CD4-positive, alpha-beta T cell treated with Interferon alpha-2 for 1 hour (primary cell): ENCODE measurements at places on chromosomes 13 and 19.
A peak's percentile ranks its signal among the peaks of the same experiment; 100 is the strongest.

- no peak for DNase-seq
These were observed 514 bp downstream of the PCID2 start for GRCh38 chr13:113207890-113208420.

- no peak for DNase-seq
These were observed 514.0 kb downstream of the KLF5 start for GRCh38 chr13:73572824-73573223.

DNA sequence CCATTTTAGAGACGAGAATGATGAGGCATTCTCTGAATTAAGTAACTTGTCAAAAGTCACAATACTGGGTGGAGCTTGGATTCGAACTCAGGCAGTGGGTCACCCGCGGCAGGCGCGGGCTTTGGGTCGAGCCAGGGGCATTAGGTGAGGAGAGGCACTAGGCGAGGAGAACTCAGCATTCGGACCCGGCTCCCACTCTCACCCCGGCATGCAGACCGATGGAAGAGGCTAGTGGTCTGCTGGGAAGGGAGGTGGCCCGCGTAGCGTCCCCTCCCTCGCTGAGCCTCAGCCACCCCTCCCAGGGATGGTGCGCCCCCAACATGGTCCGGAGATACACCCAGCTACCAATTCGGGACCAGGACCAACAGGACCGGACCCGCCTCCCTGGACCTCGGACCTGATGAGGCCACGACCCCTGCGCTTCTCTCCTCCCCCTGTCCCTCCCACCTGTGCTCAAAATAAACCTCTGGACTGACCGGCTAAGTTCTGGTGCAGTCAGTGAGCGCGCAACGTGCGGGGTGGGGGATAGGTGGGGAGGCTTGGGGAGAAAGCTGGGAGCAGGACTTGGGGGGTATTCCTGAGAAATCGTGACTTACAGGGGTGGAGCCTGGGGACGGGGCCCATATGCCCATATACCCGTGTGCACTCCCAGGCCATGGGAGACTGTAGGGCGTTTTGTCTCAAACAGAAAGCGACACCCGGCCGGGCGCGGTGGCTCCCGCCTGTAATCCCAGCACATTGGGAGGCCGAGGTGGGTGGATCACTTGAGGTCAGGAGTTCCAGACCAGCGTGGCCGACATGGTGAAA, 1.3 kb upstream of the SNAPC2 start:
- DNase-seq: no peak

- DNase-seq: no peak
These were observed 1.7 kb downstream of the SOX1 start for GRCh38 chr13:112068540-112069060.

- no peak for DNase-seq
These were observed 168.3 kb downstream of the PCDH20 start for GRCh38 chr13:61247149-61247936.

- no peak for DNase-seq
These were observed 302.8 kb downstream of the EFNB2 start for GRCh38 chr13:106232681-106233080.

- DNase-seq: no peak
These were observed 103.4 kb upstream of the POSTN start for GRCh38 chr13:37701972-37702371.

- no peak for DNase-seq
These were observed 13.7 kb upstream of the FARP1 start for GRCh38 chr13:98129059-98129746.

DNA sequence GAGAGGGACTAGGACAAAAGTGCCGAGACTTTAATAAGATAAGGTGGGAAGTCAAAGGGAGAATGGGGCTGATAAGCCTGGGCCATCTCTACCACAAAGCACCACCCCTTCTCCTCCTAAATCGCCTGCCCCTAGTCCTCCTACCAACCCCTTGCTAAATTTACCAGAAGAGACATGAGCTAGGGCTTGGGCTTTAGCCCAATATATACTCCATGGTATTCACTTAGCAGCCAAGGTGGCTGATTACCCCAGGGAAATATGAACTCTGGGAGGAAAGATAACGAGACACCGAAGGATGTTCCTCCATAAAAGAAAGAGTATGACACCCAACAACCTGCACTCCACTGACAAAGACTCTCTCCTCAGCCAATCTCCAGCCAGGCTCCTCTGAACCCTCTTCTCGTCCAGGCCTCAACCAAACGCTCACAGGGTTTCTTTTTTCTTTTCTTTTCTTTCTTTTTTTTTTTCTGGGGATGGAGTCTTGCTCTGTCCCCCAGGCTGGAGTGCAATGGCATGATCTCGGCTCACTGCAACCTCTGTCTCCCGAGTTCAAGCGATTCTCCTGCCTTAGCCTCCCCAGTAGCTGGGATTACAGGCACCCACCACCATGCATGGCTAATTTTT, 610.2 kb downstream of the UQCRFS1 start:
- no peak for DNase-seq

- DNase-seq: peak; percentile 34
These were observed 10.1 kb upstream of the NFIX start for GRCh38 chr19:12985049-12985776.

DNA sequence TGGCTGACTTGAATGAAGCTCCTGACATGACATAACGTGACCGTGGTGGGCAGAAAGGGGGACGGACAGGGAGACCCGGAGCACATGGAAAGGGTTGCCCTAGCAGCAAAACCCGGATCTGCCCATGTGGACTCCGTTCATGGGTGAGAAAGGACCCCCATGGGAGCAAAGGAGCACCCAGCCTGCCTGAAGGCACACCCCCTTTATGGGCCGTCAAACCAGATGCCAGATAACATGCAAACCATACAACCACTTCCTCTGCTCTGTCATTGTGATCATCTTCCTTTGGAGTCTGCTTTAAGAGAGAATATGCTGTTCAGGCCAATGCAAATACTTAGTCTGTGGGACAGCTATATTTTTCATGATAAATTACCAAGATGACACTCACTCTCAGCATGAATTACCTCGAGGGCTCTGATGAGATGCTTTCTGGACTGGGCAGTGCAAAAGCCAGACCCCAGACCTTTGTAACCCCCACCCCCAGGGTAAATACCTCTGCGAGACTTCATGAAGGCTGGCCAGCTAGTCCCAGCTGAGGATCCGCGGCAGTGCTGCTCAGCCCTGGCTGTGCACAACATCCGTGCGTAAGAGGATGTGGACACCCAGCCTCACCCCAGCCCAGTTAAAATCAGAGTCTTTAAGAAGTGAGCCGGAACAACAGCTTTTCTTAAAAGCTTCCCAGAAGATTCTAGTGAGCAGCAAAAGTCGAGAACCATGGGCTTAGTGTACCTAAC, 126.6 kb downstream of the USP12 start:
- no peak for DNase-seq

DNA sequence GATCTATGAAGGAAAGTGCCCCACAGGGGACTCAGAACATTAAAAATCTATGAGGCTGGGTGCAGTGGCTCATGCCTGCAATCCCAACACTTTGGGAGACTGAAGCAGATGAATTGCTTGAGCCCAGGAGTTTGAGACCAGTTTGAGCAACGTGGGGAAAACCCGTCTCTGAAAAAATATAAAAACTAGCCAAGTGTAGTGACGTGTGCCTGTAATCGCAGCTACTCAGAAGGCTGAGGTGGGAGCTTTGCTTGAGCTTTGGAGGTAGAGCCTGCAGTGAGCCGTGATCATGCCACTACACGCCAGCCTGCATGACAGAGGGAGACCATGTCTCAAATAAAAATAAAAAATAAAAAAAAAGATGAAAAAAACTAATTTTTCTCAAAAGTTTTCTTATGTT, 1070.6 kb downstream of the PCDH9 start:
- DNase-seq: no peak

- no peak for DNase-seq
These were observed 23.5 kb downstream of the STARD13 start for GRCh38 chr13:33262062-33262487.

GRCh38 chr13:100339411-100339940, 249.1 kb downstream of the GGACT start:
- no peak for DNase-seq
